Right renal pelvis (tissue), 4 donors: ENCODE measurements at places on chromosomes 13 and 19. TPM values are rescaled to one million over a fixed set of nuclear protein-coding genes. Genes with fewer than 3 reads are reported as not detected.

The CLPTM1 gene
- polyA plus RNA-seq, result 123 TPM

The ZNF426 gene
- polyA plus RNA-seq, result 21.4 TPM

- no peak for DNase-seq
Measured at GRCh38 chr13:80164462-80164861, 176.5 kb downstream of the SPRY2 start.

DNA sequence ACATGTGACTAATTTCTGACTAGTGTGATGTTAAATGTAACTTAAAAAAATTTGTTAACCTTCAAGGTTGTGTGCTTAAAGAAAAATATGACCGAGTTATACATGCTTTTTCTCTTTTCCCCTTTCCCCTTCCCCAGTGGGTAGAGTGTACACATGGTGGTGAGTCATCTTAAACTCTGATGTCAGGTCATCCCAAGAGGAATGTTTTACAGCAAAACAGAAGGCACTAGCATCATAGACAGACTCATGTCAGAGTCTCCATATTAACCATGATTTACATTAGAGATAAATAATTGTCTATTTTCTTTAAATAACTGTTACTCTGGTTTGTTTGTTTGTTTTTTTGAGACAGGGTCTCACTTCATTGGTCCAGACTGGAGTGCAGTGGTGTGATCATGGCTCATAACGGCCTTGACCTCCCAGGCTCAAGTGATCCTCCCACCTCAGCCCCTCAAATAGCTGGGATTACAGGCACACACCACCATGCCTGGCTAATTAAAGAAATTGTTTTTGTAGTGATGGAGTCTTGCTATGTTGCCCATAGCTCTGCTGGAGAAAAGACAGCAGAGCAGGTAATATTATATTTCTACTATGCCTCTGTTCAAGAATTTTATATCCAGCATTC lies 160.4 kb upstream of the PCDH9 start:
- DNase-seq, result no peak

GRCh38 chr13:37453246-37453645 lies 145.3 kb downstream of the POSTN start:
- no peak for DNase-seq

DNA sequence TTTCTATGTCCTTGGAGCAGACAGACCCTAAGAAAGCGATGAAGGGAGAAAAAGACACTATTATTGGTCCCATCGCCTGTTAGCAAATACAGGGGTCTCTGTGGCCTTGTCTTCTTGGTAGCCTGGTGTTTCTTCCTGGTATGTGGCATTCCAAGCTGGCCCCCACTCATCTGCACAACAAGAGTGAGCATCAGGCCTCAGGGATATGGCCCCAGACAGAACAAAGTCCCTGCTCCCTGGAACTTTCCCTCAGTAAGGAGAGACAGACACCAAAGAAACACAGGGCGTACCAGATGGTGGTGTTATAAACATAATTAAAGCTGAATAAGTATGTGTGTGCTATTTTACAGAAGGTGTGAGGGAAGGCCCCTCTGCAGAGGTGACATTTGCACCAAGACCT lies 48.2 kb upstream of the KPNA3 start:
- DNase-seq, result no peak

GRCh38 chr13:94974015-94974951 lies 261.9 kb upstream of the SOX21 start:
- DNase-seq, result no peak

GRCh38 chr13:43116242-43116641 lies 92.9 kb downstream of the DNAJC15 start:
- DNase-seq, result no peak

- no peak for DNase-seq
Measured at GRCh38 chr13:23695711-23696464, 125.7 kb downstream of the TNFRSF19 start.
